Femur (tissue), 1 donor: ENCODE measurements at places on chromosomes 7 and 10.

GRCh38 chr7:12731775-12732174, 44.3 kb downstream of the ARL4A start:
- no peak for DNase-seq

DNA sequence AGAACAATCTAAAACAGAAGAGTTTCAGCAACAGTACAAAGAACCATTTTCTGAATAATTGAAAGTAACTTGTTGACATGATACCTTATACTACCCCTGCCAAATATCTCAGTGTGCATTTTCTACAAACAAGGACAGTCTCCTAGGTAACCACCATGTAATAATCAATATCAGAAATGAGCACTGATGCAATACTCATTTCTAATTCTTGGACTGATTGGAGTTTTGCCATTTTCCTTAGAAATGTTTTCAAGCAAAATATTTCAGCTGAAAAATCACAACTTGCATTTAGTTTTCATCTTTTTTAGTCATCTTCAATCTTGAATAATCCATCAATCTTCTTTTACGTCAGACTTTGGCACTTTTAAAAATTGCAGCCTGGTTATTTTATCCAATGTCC, 420.2 kb downstream of the CDC14C start:
- DNase-seq: no peak

DNA sequence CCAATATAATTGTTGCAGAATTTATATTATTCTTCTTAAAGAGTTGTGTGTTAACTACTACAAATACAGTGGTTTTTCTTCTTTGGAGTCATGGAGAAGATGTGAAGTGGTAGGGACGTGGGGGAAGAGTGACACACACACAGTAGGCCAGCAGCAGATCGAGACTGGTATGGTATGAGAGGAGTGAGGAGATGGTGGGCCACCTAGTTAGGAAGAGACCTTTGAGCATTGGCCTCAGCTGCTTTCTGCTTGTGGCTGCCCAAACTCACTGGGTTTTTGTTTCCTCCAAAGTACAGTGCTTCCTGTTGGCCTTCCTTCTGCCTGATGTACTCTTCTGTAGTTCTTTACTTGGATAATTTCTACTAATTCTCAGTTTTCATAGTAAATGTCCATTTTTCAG, 14.6 kb downstream of the VCL start:
- no peak for DNase-seq

GRCh38 chr7:20158684-20159083, 58.5 kb downstream of the MACC1 start:
- DNase-seq: no peak

DNA sequence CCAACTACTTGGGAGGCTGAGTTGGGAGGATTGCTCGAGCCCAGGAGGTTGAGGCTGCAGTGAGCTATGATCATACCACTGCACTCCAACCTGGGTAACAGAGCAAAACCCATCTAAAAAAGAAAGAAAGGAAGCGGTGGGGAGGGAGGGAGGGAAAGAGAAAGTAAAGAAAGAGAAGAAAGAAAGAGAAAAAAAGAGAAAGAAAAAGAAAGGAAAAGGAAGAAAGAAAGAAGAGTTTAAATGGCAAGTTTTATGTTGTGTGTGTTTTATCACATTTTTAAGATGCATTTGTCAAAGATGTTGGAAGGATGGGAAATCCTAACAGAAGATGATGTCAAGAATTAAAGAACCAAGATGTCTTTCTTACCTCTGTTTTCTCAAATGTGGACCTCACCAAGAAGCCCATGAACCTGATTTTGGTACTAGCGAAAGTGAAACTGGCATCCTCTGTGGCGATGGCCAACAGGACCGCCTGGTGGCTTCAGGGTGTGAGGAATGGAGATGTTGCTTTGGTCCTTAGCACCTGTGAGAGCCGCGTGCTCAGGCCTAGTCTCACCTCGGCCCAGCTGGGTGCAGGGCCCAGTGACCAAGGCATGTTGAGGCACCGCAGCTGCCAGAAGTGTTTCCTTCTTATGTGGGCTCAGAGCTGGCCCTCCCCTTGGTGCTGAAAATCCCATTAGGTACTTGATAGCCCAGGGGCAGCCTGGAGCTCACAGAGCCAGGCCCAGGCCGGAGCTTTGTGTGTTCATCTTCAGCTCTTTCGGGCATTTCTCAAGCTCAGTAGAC, 9.8 kb downstream of the UCMA start:
- DNase-seq: no peak

DNA sequence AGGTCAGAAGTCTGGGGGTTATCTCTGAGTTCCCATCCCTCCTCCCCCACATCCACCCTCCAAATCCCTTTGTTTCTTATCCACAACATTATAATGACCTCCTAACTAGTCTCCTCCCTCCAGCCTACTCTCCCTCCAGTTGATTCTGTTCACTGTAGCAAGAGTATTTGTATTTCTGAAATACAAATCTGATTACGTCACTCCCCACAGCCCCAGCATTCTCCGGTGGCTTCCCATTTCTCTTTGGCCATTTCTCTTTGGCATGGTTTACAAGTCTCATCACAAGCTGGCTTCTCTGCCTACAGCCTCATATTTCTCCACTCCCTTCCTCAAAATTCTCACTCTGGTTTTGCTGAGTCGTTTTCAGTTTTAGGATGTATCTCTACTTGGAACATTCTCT, 24.6 kb upstream of the MRPS33 start:
- DNase-seq: no peak

- DNase-seq: no peak
Observed at GRCh38 chr7:47965456-47965855, 14.0 kb downstream of the HUS1 start.

DNA sequence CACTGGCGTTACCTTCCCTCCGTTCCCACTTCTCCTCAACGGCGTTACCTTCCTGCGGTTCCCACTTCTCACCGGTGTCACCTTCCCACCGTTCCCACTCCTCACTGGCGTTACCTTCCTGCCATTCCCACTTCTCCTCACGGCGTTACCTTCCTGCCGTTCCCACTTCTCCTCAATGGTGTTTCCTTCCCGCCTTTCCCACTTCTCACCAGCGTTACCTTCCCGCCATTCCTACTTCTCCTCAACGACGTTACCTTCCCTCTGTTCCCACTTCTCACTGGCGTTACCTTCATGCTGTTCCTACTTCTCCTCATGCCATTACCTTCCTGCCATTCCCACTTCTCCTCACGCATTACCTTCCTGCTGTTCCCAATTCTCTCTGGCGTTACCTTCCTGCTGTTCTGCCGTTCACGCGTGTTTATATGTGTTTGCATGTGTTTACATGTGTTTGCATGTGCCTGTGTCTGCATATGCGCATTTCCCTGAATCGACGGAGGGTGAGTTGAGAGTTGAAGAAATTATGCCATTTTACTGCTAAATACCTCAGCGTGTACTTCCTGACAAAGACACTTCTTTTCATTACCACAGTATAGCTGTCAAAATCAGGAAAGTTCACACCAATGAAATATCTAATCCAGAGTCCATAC, 23.2 kb upstream of the CFAP46 start:
- DNase-seq: no peak

- no peak for DNase-seq
Observed at GRCh38 chr10:112721080-112721698, 228.9 kb upstream of the TCF7L2 start.

DNA sequence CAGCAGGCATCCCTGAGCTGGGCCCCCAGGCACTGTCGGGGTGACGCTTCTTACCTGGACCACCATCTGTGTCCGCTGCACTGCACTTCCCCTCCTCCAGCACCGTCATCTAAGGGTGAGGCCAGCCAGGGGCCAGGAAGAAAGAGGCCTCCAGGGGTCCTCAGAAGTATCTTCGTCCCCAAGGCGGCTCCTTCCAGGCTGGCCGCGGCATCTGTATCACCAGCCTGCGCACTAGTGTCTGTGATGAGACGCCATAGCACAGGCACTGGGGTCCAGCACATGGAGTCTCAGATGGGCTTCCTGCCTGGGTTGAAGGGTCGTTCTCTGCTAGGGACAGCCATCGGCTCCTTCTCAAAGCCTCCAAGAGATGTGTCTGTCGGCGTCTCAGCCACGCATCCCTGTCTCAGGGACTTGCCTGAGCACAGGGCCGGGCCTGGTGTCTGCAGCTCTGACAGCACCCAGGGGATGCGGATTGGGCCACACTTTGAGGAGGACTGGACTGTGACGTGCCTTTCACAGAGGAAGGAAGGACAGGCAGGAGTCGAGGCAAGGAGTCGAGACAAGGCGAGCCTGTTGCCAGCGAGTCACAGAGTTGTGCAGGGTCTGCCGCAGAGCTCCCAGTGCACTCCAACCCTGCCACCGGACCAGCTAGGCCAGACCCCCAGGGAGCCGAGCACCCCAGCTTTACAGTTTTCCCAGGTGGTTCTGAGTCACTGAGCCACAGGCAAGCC, 101.5 kb upstream of the DIP2C start:
- DNase-seq: no peak

DNA sequence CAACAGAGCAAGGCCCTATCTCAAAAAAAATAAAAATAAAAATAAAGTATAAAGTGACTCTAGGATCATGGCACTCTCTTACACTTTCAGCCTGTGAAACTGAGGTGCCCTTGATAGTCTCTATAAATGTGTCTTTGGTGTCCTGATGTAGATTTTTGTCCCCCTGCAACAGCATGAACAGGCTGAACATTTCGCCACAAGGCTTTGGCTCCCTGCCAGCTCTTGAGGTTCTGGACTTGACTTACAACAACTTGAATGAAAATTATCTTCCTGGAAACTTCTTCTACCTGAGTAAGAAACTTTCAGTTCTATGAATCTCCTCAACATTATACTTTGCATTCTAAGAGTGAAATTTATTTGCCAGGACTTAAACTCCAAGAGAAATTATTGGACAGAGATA, 48.1 kb upstream of the BMS1 start:
- no peak for DNase-seq

DNA sequence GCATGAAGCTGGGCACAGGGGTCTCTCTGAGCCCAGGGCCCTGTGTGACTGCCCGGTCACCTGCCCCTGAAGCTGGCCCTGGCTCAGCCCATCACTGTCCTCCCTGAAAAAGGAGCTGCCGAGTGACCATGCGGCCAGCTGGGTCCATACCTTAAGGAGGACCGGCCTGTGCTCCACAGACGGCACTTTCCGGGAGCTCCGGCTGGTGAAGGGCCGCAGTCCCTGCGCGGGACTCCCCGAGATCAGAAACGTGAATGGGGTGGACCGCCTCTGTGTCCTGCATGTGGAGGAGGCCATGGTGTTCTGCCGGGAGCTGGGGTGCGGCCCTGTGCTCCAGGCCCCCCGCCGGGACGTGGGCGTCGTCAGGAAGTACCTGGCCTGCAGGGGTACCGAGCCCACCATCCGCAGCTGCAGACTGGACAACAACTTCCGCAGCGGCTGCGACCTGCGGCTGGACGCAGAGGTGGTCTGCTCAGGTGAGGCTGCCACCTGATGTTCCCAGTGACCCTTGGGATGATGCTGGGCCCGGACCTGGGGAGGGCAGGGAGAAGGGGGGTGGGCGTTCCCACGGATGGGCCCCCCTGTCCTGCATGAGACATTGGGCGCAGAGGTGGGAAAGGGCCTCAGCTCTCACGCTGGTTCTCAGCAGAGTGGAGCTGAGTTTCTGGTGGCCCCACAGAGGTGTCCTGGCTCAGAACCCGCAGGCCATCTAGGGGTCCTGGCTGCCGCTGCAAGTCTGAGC, 3.5 kb downstream of the SCART1 start:
- DNase-seq: no peak

DNA sequence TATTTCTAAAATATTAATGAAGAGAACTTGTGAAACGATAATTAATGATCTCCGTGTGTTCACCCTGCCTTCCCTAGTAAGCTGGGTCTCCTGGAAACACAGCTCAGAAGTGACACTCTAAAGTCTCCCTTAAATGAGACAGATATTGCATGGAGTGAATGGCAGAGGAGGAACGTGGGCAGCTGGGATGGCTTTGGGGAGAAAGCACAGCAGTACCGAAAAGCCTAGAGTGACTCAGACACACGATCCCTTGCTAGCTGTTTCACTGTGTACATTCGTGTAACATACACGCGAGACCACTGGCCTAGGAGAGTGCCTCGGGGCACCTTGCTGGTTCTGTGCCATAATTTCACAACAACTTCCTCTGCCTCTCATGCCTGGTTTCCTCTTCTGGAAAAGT, 199.9 kb upstream of the TCERG1L start:
- DNase-seq: no peak

DNA sequence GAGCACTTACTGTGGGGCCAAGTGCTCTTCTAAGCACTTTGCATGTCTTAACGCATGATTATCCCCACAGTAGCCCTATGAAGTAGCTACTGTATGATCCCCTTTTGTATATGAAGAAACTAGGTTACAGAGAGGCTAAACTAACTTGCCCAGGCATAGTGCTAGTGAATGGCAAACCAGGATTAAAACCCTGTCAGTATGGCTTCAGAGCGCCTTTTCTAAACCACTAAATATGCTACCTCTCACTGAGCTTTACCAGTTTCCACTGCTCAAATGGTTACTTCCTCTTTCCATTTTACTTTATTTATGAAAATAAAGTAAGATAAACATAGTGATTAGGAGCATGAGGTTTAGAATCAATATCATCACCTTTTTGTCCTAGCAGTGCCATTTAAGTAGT, 73.6 kb downstream of the PODXL start:
- no peak for DNase-seq

DNA sequence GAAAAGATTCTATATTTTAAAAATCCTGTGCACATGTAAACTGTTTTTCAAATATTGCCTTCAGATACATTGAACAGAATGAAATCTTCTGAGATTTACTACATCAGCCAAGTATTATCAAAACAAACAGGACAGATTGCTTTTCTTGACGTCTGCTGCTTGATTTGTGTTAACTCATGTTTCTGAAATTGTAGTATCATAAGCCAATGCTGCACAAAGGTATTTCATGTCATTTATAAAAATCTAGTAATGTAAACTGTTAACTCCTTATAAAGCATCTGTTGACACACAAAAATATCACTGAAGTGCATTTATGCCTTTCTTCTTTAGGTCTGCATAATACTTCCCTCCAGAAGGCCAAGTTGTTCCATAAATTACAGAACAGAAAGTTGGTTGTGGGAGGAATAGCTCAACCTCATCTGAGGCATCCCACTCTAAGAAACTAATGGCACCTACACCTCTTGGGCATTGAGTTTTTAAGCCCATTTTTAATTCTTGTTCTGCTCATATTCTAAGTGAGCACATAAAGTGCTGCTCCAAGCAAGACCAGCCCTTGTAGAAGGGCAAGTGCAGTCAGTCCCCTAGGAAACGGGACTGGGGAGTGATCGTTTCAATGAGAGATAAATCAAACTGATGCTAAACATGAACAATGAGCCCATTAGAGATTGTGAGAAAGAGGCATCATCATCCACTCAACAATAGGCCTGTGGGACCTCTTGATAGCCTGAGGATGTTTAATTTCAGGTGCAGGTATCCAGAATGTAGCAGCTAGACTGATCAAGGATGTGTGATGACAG, 28.5 kb downstream of the CAV1 start:
- DNase-seq: no peak
